A549 (cell line): ENCODE measurements at places on chromosomes 5 and 9.

DNA sequence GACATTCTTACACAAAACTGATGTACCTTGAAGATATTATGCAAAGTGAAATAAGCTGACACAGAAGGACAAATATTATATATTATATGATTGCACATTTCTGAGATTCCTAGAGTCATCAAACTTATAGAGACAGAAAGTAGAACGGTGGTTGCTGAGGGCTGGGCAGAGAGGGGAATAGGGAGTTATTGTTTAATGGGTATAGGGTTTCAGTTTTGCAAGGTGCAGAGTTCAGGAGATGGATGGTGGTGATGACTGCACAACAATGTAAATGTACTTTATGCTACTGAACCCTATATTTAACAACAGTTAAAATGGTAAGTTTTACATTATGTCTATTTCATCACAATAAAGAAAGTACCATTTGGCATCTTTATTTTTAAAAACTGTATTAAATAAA is 315.8 kb upstream of the POU5F2 start:
- DNase-seq: no peak

DNA sequence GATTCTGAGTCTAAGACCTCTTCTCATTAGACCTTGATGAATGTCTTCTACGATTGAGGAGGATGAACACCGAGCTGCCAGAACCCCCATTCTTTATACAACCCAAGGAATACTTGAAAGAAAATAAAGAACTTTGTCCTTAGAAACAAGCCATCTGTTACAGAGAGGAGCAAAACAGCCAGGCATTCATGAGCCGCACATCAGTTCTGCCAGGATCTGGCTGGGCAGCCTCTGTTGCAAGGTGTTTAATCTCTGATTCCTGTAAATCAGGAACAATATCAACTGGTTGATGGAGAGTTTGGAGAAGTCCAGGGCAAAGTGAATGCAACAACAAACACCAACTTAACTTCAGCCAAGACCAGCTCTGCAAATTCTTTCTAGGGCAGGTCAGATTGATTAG is 165.5 kb upstream of the DMAC1 start:
- no peak for DNase-seq

- no peak for DNase-seq
Measured at GRCh38 chr5:157540707-157541446, 34.7 kb downstream of the ADAM19 start.

DNA sequence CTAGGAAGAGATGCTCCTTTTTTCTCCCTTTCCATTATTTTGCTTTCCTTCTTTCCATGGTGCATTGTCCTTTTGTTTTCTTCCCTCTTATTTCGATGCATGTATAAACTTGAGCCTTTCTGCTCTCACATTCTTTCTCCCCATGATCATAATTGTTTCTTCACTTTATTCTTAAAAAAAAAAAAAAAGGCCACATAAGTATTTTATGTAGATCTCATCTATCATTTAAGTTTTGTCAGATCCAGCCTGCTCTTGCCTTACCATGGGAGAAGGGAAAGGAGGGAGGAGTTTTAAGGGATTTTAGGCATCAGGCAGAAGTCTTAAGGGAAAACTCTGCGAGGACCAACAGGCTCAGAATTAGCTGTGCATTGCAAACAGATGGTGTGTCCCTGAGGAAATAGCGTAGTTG is 11.1 kb downstream of the TGFBR1 start:
- DNase-seq: no peak

GRCh38 chr5:142807372-142807911 is 37.3 kb downstream of the ARHGAP26 start:
- no peak for DNase-seq

- no peak for DNase-seq
Measured at GRCh38 chr9:127949827-127950512, 12.3 kb upstream of the DPM2 start.
